Stimulated activated CD8-positive, alpha-beta memory T cell treated with anti-CD3 and anti-CD28 coated beads, Interleukin-2, amount 100 ng/mL, for 48 hours (primary cell): ENCODE measurements at places on chromosomes 4 and X.

GRCh38 chr4:98908703-98909262, 20.1 kb downstream of the EIF4E start:
- DNase-seq = no peak

DNA sequence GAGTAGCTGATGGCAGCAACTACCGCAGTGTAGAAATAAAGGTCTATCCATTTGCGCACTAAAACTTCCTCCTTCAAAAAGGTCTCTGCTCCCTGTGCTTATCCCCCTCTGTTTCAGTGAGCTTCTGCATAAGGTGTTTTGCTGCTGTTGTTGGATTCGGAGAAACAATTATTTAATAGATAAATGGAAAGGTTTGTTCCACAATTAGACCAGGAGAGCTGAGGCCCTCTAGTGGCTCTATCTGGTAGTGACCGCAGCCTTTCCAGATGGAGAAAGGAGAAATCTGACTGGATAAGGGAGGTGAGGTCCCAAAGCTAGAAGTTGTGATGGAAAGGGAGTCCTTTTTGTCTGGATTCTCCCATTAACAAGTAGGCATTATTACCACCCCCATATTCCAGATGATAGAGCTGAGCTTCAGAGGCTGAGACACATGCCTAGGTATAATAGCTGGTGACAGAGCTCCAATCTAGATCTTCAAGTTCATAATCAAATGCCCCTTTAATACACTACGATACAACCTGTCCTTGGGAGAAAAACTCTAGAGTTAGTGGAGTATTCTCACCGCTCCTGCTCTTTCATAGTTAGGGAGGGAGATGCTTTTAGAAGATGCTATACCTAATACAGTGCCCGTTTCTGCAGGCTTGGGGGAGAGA, 5.1 kb upstream of the GABRQ start:
- peak; percentile 21 for DNase-seq

DNA sequence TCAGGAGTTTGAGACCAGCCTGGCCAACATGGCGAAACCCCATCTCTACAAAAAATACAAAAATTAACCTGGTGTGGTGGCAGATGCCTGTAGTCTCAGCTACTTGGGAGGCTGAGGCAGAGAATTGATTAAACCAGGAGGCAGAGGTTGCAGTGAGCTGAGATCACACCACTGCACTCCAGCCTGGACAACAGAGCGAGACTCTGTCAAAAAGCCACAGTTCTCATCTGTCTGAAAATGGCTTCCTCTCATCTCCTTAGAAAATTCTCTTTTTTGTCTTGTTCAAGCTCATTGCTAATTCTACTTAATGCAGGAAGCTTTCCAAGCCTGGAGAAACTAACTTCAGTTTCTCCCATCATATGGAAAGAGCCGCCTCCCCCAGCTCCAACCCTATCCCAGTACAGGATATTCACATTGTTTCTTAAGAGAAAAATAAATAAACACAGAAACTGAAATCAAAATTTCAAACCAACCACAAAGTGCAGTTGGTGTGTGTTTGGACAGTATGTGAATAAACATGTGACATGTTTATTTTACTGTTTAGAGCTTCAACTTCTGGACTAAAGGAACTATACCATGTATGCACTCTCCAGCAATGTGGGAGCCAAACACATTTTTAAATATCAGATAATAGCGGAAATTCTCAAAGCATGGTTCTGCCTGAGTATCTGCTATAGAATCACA, 55.0 kb upstream of the GAB1 start:
- DNase-seq = no peak

DNA sequence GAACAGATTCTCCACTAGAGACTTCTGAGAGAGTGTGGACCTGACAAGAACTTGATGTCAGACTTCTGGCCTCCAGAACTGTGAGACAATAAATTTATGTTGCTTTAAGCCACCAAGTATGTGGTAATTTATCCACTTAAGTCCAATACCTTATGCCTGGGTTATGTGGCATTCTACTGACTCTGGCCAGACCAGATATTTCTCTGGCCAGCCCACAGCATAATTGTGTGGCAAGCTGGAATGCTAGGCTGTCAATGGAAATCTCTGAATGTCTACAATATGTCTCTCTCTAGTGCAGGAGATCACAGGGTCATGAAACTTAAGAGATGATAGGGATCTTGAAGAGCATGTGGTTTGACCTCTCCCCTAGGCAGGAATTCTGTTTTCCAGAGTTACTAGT, 251.0 kb downstream of the ZNF674 start:
- no peak for DNase-seq

DNA sequence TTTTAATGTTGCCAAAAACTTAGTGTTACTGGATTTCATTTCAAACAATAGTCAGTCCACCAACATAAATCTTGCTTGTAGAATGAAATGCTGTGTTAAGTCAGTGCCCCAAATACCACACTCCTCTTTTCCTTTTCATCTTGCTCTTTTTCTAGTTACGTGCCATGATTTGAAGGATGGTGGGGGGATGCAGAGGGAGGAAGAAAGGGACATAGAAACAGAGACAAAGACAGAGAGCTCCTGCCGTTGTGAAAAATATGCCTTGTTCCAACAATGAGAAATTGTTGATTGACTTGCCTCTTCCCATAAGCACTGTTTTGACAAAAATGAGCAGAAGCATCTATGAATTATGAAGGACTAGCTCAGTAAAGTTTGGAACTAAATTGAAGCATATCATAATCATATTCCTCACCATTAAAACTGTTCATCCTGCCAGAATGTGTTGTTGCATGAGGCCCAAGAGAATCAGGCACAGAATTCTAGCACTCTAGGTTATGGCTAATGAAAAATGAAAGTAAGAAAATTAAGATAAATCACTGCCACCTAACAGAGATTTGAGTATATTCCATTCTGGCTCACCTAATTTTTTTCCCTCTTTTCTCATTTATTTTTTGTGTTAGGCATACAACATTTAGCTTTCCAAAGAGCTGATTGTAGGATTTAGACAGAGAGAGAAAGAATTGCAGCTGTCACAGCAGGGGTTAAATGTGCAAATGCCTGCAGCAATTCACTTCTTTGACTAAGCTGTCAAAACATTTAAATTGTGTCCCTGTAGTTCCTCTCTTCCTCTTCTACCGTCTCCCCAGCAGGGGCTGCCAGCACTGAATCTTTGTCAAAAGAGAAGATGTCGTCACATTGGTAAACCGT, 111.6 kb upstream of the PTPN13 start:
- DNase-seq = no peak

DNA sequence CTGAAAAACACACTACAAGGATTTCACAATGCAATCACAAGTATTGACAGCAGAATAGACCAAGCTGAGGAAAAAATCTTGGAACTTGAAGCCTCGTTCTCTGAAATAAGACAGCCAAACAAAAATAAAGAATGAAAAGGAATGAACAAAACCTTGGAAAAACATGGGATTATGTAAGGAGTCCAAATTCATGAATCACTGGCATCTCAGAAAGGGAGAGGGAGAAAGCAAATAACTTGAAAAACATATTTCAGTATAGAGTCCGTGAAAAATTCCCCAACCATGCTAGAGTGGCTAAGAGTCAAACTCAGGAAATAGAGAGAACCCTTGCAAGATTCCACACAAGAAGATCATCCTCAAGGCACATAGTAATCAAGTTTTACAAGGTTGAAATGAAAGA, 178.5 kb upstream of the CTSO start:
- no peak for DNase-seq

GRCh38 chrX:14476205-14476604, 53.1 kb upstream of the GLRA2 start:
- no peak for DNase-seq

DNA sequence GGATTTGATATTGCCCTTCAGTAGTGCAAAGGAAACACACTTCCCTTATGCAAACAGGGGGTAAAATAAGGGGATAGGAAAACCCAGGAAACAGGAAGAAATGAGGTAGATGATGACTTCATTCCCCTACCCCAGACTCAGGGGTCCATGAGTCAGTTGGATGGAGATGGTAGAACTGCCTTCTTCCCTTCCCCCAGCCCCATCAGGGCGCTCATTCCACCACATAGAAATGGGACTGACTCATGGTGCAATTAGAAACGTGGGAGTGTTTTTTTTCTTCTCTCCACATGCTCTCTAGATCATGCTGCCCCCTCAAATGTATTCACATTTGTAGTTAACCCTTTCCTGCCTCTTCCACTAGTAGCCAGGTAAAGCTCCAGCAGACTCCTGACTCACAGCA, 23.1 kb upstream of the ARMCX2 start:
- DNase-seq = no peak

DNA sequence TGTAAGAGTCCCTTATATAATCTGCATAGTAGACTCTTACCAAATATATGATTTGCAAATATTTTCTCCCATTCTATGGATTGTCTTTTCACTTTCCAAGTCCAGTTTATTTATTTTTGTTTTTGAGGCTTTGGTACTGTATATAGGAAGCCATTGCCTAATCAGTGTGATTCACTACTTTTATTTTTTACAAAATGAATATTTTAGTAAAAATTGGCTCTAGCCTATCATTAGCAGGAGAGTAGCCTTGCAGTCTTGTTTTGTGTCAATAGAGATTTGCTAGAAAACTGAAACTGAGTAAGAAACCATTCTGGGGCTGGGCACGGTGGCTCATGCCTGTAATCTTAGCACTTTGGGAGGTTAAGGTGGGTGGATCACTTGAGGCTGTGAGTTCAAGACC, 199.9 kb upstream of the MAB21L2 start:
- DNase-seq = no peak

GRCh38 chr4:176451443-176451842, 131.7 kb downstream of the SPCS3 start:
- DNase-seq = no peak

- DNase-seq = no peak
Measured at GRCh38 chr4:147560625-147561024, 56.6 kb upstream of the TMEM184C start.

DNA sequence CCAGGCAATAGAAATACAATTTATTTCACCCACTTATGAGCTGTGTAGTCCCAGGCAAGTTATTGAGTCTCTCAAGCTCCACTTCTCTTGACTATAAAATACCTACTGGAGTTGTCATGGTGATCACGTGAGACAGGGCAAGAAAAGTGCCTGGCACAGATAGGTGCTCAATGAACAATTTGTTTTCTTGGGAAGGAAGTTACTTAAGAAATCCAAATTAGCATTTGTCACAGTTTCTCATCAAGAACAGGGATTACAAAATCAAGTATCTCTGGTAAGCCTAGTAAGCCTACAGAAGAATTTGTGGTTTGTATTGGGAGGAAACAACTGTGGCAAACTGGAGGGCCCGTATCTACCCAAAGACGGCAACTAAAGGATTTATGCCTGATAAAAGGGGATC, 37.5 kb upstream of the RASGEF1B start:
- no peak for DNase-seq

GRCh38 chr4:185993328-185993973, 75.5 kb upstream of the TLR3 start:
- no peak for DNase-seq

GRCh38 chr4:11426003-11426402, 2.7 kb downstream of the HS3ST1 start:
- DNase-seq = no peak

- no peak for DNase-seq
Measured at GRCh38 chr4:61425315-61425714, 225.2 kb downstream of the ADGRL3 start.

GRCh38 chrX:66638591-66639500, at the start of gene EDA2R:
Gene EDA2R, minus strand, starts transcription at chrX:66639078. Its CDS starts 23,058 bp downstream, at chrX:66616020.
- no peak for DNase-seq

DNA sequence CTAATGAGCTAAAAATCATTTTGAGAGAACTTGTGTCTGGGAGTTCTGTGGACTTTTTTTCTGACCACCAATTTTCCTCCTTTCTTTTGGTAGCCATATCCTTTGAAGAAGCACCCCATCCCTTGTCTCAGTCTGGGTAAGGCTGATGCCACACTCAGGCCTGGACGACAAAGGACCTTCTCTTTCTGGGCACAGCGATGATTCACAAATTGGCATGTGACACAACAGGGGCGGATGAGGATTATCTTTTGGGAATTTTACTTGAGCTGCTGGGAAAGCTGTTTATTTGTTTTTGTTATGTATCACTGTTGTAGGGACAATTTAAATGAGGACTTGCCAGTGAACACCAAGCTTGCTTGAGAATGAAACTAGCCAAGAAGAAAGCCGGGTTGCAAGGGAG, 233.4 kb upstream of the HAND2 start:
- DNase-seq = no peak

DNA sequence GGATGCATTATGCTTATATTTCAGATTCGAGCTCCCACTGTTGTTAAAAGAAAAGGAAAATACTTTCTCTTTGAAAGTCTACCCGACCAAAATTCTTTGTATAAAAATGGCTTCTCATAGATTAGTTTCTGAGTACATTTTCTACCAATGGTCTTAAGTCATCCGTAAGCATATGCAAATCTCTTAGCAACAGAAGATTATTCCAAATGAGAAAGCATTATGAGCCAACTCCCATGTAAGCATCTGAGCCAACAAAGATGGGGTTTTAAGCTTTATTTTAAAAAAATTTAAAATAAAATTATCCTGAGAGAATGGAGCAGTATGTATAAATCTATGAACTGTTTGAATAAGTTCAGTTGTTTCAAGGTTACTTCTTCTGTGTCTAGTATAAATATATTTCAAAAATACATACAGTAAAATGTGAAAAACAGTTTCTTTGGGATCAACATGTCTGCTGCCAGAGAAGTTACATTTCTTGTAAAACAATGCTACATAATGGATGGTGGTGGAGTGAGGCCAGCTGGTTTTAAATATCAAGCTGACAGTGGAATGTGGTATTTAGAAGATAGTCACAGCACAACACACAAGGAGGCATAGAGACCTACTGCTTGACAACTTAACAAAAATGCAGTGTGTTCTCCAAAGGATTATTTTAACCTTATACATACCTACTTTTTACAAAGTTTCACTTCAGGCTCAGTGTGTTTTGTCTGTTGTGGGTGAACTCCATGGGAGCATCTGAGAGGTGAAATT, 199.5 kb upstream of the DIPK2B start:
- DNase-seq = no peak

GRCh38 chr4:173281406-173282255, 52.5 kb downstream of the HMGB2 start:
- DNase-seq = no peak

- DNase-seq = no peak
Measured at GRCh38 chrX:43618366-43619205, 37.5 kb upstream of the MAOA start.

DNA sequence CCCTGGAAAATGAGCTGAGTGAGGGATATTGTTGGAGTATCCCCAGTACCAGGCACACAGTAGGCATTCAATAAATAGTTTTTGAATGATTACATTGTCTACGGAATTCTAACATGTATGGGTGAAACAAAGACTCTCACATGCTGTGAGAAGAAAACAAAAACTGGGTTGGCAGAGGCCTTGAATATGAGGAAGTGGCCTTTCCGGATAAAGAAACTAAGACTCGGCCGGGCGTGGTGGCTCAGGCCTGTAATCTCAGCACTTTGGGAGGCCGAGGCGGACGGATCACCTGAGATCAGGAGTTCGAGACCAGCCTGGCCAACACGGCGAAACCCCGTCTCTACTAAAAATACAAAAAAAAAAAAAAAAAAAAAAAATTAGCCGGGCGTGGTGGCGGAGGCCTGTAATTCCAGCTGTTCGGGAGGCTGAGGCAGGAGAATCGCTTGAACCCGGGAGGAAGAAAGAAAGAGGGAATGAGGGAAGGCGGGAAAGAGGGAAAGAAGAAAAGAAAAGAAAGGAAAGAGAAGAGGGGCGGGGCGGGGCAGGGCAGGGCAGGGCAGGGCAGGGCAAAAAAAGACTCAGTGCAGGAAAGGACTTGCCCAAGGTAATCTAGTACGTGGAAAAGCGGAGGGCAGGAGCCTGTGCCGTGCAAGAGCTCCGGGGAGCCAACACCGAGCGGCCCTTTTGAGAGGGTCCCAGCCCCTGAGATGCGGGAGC, 689 bp upstream of the TMA16 start:
- DNase-seq = no peak
